ENCODE measurements at places on chromosomes 3 and 15.
A peak's percentile ranks its signal among the peaks of the same experiment; 100 is the strongest.

- DNase-seq = no peak
These were observed 50.0 kb downstream of the SELENOT start for GRCh38 chr3:150653110-150653561.

DNA sequence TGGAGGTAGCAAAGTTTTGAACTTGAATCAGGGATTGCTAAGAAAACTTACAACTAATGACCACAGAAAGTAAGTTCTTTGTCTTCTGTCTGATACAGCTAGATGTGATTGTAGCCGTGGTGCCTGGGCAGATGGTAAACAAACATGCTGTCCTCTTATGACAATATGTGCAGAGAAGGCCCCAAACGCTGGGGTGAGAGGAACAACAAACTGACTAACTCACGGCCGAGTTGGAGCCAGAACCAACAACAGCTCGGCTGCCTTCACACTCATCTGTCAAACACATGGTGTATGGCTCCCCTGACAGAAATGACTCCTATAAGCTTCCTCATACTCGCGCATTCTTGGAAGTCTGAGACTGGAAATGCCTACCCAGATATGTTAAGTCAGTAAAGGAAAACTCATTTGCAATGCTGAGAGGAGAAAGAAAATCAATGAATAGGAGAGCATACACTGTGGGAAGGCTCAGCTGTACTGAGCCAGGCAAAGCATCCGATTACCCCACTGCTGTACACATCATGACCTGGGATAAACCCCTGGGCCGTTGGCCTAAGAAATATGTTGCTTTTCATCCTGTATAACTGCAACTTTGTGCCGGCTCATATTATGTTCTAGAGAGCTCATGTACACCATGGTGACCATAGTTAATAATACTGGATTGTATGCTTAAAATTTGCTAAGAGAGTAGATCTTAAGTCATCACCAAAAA, 5.7 kb downstream of the THBS1 start:
- DNase-seq = peak; percentile 33

DNA sequence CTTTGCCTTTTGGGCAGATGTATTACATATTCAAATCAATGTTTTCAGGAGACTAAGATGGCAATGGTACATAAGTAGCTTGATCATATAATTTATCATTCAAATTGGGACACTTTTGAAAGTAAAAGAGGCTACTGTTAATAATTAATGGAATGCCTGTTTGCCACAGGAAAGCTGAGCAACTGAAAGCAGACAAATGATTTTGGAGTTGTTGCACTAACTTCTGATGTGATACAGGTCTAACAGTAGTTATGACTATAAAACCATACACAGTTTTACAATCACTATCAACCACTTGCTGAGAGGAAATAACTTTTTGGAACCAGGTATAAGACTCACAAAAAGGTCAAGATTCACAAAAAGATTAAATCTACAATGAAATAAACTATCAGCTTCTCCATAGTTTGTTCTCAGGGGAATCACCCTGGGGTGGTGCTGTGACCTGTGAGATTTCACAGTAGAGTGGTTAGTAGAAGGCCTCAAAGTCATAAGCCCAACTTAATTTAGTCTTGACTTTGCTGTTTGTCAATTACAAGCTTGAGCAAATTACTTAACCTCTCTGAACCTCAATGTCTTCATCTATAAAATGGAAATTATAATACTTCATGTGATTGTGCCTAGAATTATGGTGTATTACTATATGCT, 42.7 kb downstream of the HHLA2 start:
- DNase-seq = no peak

DNA sequence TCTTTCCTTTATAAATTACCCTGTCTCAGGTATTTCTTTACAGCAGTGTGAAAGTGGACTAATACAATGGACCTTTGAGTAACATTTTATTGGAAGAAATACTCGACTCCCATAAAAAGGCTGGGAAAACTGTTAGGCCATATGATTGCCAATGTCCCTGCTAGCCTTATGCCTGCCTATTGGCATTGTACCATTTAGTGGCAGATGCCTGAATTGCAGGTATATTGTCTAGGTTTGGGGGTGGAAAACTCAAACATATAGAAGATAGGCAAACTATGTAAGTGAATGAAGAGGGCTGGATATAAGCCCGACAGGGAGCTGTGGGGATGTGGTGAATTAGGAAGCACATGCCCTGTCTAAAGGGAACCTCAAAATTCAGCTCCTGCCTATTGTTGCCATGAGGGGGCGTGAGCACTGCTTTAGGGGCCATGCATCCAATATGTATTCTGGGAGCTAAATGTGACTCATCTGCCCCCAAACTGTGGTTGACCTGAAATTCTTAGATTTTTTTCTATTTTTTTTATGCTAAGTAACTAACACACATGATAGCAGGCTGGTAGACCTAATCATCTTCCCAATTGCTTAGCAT, 65.2 kb upstream of the TRA2B start:
- no peak for DNase-seq

- DNase-seq = no peak
These were observed 118.2 kb upstream of the PROK2 start for GRCh38 chr3:71903112-71903495.

- no peak for DNase-seq
These were observed 7.7 kb downstream of the PPP4R2 start for GRCh38 chr3:73004316-73004715.

DNA sequence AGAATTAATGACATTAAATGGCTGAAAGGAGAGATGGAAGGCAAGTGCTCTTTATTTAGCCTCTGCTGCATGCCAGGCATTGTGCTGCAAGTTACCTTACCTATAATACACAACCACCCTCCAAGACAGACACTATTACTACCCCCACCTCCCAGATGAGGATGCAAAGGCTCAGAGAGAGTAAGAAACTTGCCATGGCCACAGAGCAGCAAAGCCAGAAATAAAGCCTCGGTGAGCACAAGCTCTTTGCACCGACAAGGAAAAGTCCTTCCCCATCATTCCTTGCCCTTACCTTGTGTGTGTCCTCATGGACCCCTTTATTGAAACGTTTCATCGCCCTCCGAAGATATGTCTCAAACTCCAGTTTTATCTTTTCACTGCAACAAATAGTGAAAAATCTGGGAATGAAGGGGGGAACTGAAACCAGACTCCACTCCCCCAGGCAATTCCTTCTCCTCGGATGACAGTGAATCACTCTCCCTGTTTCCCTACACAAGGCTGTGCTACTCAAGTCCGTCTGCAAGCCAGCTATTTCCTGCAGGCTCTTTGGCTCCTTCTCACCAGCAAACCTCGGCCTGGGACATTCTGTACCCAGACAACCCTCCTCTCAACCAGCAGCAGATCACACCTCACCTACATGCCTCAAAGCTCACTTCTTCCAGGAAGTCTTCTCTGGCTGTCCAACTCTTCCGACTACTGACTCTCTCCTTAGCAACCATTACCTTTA, 11.4 kb downstream of the XPC start:
- DNase-seq = no peak

Data from eye (tissue), 1 donor.